ENCODE measurements at places on chromosomes 13 and 19.

GRCh38 chr19:34489175-34489574, 7.6 kb downstream of the WTIP start:
- no peak for DNase-seq

- no peak for DNase-seq
Observed at GRCh38 chr13:75839406-75839805, 203.3 kb downstream of the LMO7 start.

DNA sequence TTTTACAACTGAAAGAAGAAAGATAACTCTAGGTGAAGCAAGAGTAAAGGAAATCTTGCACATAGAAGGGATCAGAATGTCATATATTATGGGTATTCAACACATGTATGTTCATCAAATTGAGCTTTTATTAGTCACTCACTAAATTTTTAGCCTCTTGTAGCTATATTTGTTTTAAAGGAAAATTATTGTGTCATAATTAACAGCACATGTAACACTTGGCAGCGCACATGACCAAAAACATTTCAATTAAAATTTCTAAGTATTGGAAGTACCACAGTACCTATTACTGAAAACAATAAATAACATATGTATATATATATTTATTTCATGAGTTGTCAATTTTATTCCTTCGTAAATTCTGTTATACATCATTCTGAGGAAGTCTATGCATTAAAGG, 2800.4 kb downstream of the PCDH9 start:
- DNase-seq: no peak

DNA sequence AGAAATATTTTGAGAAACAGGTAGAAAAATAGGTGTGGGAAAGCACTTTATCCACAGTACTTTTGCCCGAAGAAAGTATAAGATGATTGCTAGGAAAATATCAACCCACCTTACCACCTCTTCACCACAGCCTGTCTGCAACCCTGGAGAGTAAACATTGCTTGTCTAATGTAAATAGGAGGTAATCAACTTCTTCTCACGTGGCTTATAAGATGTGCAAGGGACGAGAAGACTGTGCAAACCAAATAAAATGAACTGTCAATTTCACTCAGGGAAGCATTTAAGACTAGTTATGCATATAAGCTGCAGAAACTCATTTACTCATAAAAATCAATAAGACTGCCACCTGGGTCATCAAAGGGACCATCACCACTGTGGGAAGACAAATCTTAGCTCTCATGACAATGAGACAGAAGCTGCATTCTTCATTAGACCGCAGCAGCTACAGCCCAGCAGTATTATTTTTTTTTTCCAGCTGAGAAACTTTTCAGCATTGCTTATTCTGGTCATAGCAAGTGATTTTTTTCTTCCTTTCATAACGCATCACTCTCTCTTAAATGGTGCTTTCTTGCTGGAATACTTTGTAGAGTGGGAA, 807.7 kb upstream of the GPC6 start:
- no peak for DNase-seq

- no peak for DNase-seq
Observed at GRCh38 chr13:38419312-38419873, 69.7 kb downstream of the UFM1 start.

- DNase-seq: no peak
Observed at GRCh38 chr19:31338069-31338776, 11.0 kb downstream of the TSHZ3 start.

DNA sequence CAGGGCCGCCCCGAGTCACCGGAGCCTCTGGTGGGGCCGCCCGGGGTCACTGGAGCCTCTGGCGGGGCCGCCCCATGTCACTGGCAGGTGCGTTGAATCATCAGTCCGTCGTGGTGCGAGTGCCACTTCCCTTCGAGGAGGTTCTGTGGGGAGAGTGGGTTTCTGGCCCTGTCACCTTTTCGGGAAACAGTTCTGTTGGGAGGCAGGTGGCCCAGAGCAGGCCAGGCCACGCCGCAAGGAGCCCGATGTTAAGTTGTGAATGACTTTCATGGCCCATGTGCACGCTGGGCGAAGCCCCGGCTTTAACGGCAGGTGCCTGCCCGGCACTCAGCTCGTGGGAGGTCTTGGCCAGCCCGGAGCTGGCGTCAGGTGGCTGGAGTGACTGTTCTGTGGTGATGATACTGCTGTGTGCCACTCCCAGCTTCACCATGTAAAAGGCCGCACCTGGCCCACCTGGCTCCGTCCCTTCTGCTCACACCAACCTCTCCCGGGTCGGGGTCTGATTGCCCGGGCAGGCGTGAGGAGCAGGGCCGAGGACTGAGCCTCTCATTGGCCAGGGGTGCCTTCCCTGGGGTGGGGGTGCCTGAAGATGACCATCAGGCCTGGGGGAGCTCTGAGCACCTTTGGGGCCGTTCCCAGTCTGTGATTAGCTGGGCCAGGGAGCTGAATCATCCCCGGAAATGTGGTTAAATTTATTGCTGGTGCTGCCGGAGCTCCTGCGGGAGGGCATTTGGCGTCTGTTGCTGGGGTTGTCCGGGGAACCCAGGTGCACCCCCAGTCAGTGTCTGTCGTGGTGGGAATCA, 29.2 kb downstream of the CSNK1G2 start:
- no peak for DNase-seq

- no peak for DNase-seq
Observed at GRCh38 chr13:75461314-75461713, 20.7 kb downstream of the TBC1D4 start.

DNA sequence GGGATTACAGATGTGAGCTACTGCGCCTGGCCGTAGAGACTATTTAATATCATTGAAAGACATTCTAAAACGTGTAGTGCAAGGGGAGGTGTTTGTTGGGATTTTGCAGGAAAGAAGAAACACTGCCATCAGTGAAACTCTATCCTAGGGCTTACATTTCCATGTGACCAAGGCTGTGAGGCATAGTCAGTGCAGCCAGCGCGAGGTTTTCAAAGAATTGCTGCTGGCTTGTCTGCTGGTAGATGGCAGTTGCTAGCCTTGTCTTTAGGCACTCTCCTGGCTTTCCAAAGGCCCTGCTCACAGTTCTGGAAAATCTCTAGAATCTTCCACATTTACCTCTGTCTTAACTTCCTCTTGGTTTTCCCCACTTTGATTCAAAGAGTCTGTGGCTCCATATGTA, 77.5 kb downstream of the GPC6 start:
- no peak for DNase-seq
